ENCODE measurements at places on chromosomes 1 and 21.
A peak's percentile ranks its signal among the peaks of the same experiment; 100 is the strongest.

DNA sequence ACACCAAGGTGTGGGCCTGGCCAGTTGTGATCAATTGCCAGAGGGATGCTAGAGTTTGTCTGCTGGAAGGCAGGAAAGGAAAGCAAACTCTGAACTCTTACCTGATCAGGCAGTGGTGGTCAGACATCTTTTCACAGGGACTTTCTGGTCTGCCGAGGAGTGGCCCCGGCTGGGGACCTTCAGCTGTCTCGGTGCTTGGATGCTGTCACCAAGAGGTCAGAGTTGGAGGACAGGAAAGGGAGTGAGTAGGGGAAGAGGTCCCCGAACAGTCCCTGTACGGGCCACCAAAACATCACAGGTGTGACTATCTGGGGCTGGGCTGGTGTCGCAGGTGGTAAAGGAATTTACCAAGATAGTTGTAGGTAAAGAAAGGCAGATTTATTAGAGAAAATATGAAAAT is 17.7 kb upstream of the METTL13 start:
- DNase-seq: no peak

- no peak for DNase-seq
These were observed 33.8 kb downstream of the OR10J1 start for GRCh38 chr1:159473335-159473734.

GRCh38 chr1:201134405-201134804 is 7.4 kb upstream of the ASCL5 start:
- DNase-seq: no peak

GRCh38 chr1:8712413-8713231 is 104.8 kb downstream of the RERE start:
- DNase-seq: peak; percentile 88

- no peak for DNase-seq
These were observed 367.1 kb downstream of the PDE4B start for GRCh38 chr1:66159800-66160199.

DNA sequence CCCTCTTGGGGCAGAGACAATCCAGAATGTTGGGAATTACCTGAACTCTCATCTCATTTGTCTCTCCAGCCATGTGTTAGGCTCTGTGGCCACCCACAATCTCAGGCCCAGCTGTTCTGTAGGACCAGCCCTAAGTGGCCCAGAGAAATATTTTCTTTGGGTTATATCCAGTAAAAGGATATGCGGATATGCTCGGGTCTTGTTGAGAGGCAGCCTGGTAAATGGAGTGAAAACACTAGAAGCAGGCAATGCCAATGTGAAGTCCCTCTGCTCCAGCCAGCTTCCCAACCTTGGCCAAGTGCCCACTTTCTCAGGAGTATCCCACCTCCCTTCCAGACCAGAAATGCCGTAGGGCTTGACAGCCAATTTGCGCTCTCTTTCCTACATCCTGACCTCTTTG is 192.2 kb downstream of the ST6GALNAC3 start:
- DNase-seq: no peak

DNA sequence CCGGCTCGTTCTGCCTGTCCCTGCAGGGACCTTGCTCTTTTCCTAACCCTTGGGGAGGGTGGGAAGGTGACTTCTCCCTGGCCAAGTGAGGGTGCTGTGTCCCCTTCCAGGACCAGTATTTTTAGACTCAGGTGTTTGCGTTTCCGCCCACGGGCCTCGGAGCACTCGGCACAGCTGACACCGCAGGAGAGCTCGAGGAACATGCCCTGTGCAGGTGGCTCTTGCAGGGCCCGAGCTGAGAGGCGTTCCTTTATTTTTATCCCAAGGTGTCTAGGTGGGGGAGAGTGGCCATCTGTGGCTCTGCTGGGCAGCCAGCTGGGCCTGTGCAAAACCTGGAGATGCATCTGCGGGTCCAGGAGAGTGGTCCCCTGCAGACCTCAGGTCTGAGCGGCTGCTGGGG is 16.0 kb downstream of the PLCH2 start:
- DNase-seq: no peak

DNA sequence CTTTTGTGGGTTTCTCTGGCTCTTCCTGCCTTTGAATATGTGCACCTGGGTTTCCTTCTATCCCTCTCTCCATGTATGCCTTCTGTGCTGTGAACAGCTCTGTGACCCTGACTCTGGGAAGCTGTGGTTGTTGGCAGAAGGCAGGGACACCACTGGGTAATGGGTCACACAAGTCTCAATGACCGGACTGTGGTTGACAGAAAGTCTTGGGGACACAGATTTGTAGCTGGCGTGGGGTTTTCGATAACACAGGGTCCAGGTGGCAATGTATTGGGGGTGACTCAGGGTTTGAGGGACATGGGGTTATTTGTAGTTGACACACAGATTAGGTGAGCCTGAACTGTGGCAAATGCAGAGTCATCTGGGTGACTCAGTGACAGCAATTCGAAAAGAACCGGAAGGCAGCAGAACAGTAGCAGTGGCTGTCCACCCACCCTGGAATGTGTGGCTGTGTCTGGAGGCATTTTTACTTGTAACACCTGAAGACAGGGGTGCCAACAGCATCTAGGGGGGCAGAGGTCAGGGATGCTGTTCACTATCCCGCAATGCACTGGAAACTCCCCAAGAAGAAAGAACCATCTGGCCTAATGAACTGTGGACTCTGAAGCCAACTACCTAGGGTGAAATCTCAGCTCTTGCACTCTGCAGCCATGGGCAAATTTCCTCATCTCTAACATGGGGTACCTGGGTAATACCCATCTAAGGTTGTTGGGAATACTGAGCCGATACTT is 13.0 kb upstream of the SLC6A9 start:
- DNase-seq: peak; percentile 40

- no peak for DNase-seq
These were observed 123.6 kb upstream of the DNAH14 start for GRCh38 chr1:224805889-224806288.
